B cell (primary cell): ENCODE measurements at places on chromosomes 1 and 21.

DNA sequence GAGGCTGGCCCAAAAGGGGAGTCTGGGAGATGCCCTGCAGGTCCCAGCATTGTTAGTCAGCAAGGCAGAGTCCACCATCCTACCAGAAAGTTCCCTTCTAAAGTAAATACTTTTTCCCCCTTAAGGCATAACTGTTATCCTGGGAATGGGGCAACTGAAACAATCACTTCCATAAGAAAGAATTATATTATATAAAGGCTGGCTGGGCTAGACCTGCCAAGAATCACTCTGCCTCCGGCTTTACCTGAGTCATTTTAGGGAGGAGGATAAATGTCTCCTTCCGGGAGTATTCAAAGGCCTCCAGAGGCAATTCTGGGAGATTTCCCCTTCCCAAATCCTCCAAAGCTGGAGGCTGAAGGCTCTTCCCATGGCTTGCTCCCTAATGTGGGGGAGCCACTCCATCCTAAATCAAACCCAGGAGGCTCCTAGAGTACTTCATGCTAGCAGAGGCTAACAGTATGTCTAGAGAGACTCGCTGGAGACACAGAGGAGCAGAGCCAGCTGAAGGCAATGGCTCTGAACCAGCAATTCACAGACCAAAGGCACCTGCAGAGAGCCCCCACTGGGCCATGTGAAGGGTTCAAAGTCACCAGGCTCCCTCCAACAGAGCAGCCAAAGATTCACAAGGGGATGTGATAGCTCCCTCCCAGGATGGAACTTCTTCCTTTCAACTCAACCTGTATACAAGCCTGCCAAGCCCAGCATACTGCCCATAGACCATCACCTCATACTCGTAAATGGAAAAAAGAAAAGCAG, 116.0 kb downstream of the ASTN1 start:
- DNase-seq = no peak

GRCh38 chr1:86542631-86543030, 4.2 kb upstream of the CLCA4 start:
- DNase-seq = no peak

DNA sequence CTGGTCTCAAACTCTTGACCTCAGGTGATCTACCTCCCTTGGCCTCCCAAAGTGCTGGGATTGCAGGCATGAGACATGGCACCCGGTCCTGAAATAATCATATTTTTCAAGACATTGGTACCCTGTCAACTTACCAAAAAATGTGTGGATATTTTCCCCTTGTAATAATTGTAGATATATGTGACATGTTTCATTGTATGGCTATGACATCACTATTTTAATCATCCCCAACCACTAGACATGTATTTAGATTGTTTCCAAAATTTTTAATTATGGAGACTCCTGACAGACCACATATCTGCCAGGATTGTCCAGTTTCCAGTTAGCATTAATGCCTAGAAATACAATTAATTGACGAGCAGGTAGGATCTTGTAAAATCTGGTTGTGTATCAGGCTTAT, 96.7 kb upstream of the NEGR1 start:
- DNase-seq = no peak

- no peak for DNase-seq
These were observed 154.8 kb downstream of the TM2D1 start for GRCh38 chr1:61570191-61570590.

GRCh38 chr21:45454926-45455673, 50.1 kb downstream of the COL18A1 start:
- DNase-seq = no peak

DNA sequence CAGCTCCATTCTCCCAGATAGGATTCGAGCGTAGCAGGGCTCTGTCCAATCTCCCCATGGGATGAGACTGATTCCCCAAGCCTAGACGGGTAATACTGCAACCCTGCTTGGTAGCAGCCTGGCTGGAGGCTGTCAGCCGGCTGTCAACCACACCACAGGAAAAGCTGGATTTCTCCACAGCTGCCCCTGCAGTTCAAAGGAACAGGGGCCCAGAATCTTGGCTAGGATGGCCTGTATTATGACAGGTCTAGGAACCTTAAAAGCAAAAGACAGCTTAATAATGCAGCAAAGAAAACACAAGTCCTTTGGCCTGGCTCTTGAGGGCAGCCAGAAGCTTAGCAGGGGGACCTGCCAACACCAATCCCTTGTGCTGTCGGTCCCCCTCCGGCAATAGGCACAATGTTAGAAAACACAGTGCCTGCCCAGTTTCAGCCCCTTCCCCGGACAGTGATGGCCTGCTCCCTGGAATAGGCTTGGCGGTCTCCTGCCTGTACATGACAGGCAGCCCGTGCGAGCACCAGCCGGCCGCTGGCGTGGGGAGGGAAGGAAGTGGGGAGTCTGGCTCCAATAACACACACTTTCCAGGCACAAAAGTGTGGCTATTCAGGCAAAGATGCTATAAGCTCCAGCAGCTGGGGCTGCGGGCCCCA, 90.5 kb downstream of the TRABD2B start:
- DNase-seq = no peak

GRCh38 chr21:26769613-26770188, 75.5 kb downstream of the ADAMTS1 start:
- no peak for DNase-seq

GRCh38 chr1:5404412-5405203, 587.6 kb downstream of the NPHP4 start:
- DNase-seq = no peak
